ENCODE measurements at places on chromosomes 11 and 22.
A peak's percentile ranks its signal among the peaks of the same experiment; 100 is the strongest.

GRCh38 chr11:2666401-2666741, 33.4 kb downstream of the KCNQ1OT1 start:
- no peak for DNase-seq

DNA sequence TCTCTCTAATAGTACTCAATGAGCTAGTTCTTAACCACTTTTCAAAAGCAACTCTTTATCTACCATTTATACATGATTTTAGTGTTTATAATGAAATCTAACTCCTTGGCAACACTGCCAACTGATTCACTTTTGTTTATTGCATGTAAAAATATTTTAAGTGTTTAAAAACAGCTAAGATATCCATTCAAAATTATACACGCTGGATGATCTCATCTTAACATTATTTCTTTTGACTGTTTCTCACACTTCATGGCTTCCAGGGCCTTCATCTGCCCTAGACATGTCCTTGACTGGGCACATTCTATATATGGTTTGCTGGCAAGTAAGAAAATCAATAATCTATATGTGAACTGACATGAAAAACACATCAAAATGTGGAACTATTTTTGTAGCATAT, 414.6 kb upstream of the LUZP2 start:
- DNase-seq: no peak

GRCh38 chr11:67996622-67997474, 7.0 kb downstream of the UNC93B1 start:
- peak; percentile 46 for DNase-seq

DNA sequence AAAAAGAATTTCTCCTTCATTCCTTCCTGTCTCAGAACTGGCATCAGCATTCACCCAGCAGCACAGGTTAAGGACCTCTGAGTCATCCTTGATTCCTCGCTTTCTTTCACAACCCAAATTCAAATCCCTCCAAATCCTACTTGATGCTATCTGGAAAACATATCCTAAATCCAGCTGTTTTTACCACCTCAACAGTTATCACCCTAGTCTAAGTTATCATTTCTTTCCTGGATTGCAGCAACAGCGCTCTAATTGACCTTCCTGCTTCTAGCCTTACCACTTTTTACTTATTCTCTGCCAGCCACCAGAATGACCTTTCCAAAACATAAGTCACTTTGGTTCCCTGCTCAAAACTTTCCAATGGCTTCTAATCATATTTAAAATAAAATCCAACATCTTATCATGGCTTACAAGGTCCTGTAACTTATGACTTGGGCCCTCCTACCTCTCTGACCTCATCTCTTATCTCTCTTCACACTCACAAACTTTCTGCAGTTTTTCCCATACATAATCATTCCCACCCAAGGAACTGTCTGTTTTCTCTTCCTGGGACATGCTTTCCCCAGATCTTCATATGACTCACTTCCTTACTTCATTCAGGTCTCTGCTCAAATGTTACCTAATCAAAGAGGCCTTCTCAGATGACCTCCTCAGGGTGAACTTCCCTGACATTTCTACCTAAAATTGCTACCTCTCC, 119.4 kb downstream of the TTC28 start:
- no peak for DNase-seq

- DNase-seq: no peak
Observed at GRCh38 chr11:22713336-22713735, 46.9 kb downstream of the GAS2 start.

DNA sequence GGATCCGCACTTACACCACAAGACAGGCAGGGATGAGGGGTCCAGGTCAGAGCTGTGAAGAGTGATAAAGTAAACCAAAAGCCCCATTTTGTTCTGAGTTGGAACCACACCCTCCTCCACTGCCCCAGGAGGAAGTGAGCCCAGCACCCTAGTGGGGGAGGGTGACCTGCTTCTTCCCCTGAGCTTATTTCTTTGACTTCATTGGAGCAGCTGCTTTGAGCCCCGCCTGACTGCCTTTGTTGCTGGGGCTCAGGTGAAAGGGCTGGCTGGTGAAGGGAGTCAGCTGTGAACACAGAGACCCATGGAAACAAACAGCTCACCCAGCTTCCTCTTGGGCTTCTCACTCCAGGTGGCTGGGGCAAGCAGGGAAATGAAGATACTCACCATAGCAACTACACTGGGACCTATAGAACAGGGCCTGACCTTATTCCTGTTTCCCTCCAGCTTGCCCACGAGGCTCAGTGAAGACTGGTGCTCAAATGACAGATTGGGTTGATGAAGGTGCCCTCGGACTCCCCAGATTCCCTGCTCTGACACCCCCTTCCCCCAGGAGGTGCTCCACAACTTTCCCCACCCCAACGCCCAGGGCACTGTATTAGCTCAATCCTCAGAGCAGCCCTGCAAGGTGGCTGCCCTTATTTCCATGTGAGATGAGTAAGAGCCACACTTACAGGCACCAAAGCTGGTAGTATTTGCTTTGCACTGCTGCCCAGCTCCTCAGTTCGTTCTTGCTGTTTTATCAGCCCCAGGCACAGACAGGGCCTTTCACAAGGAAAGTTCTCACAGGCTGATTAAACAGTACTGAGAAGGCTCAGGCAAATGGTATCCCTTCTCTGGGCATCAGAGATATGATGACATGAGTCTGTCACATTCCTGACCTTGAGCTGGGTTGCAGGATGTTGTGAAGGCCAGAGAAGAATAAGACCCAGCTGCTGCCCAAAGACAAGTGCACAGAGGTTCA, 2.4 kb downstream of the UCP2 start:
- peak; percentile 85 for DNase-seq

- no peak for DNase-seq
Observed at GRCh38 chr11:76392870-76393269, 11.7 kb downstream of the GVQW3 start.

DNA sequence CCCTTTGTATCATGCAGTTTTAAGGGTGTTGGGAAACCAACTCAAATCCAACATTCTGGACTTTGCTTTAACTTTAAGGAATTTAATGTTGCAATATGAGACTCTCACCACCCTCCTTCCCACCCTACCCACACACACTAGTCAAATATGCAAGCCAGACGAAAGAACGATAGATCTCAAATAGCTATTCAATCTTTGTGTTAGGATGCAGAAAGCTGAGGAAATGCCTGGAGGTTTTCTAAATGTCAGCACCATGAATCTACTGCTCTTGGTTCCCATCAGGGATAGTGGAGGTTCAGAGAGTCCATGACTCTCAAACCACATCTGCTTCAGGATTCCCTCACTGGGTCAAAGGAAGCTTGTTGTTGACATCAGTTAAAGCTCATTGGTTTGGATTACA, 33.7 kb downstream of the EXPH5 start:
- DNase-seq: no peak

DNA sequence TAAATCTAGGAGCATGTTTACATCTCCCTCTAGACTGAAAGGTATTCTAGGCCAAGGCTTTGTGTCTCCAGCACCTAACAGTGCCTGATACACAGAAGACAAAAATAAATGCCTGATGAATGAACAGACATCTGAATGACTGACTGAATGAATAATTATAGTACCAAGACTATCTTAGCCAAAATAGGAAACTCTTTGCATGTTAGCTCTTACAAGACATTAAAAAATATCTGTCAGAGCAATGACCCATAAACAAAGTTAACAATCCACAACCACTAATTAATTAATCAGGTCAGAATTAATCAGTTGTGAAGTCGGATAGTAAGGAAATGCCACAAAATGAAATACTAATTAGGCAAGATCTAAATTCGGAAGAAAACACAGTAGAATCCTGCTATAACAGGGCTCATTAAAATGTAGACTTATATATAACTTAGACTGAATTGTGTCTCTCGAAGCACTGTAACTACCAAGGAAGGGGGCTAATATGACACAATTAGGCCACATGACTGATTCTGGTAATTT, 45.5 kb upstream of the POU2AF2 start:
- DNase-seq: no peak

DNA sequence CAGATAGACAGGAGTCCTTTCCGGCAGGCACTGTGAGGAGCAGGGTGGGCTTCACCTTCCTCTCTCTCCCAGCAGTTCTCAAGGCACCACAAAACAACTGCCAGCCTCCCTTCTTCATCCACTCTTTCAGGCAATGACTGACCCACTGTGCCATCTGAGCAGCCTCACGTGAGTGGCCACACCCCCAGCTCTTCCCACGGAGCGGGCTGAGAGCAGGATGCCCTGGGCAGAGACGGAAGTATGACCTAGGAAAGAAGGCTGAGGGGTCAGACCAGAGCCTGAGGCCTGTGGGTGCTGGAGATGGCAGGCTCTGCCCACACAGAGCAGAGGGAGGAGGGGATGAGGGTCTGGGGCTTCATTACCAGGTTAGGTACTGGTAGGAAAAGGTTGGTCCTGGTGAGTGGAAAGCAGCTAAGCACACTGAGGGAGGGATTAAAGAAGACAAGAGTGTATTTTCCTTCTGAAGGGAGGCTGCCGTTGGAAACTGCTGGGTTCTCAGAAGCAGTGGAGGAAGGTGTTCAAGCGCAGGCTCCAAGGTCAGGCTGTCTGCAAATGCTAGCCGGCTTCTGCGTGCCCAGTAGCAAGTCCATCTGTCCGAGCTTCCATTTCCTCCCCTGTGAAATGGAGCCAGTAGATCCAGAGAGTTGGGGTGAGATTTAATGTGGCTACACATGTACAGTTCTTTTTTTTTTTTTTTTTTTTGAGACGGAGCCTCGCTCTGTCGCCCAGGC, 4.6 kb downstream of the NLRP6 start:
- DNase-seq: no peak

GRCh38 chr11:100686476-100687053, 523 bp upstream of the ARHGAP42 start:
- no peak for DNase-seq

- no peak for DNase-seq
Observed at GRCh38 chr22:36467042-36467810, 14.2 kb downstream of the TXN2 start.

- DNase-seq: no peak
Observed at GRCh38 chr11:23473782-23474181, 613.5 kb upstream of the CCDC179 start.

GRCh38 chr22:32706149-32706548, 95.4 kb upstream of the TIMP3 start:
- DNase-seq: no peak

DNA sequence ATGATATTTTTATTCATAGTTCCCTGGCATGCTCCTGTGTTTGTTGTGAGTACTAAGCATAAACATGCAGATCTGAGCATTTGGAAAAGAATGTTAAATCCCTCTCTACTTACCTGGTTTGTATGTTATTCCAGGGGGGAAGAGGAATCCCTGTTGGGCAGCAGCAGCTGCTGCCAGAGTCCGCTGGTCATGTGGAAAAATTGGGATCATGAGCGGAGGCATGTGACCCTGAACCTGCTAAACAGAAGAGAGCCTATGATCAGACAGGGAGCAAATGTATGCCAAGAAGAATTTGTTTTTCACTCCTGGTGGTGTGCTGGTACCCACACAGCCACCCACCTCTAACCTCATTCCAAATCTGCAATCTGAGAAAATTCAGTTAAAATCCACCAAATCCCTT, 244.7 kb downstream of the SOX6 start:
- no peak for DNase-seq

- no peak for DNase-seq
Observed at GRCh38 chr11:986270-986951, 50.1 kb downstream of the MUC6 start.

DNA sequence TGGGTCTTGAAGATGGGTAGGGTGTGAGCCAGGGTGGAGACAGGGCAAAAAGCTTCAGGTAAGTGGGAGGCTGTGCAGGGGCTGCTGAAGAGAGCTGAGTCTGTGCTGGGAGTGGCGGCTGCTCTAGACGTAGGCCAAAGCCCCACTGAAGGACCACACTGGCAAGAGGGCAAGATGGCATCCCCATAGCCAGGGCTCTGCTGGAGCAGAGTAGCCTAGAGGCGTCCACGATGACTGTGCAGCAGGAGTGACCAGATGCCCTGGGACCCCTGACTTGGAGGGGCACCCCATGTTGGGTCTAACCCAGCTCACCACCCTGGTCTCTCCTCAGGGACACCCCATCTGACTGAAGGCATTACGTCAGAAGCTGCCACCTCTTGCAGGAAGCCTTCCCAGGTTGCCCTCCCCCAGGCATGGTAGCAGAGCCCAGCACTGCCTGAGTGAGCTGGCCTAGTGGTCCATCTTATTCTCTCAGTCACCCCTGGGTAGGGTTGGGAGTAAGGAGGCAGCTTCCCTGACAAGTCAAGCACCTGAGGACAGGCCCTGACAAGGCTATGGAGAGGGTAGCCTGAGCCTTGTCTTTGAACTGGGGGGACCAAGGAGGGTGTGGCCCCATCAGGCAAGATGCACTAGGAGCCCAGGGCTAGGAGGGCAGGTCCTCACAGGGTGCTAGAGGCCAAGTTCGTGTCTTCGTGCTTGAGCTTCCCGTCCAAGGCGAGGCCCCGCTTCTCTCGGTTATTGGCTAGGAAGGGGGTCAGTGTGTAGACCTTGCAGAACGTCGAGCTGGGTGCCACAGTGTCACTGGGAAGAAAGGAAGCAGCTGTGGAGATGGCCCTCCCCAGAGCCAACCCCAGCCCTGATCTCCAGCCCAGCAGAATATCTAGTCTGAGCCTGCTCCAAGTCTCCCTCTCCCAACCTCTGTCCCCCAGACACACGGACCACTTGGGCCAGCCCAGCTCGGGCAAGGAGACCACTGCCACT, 33.1 kb downstream of the TPBGL start:
- DNase-seq: no peak

DNA sequence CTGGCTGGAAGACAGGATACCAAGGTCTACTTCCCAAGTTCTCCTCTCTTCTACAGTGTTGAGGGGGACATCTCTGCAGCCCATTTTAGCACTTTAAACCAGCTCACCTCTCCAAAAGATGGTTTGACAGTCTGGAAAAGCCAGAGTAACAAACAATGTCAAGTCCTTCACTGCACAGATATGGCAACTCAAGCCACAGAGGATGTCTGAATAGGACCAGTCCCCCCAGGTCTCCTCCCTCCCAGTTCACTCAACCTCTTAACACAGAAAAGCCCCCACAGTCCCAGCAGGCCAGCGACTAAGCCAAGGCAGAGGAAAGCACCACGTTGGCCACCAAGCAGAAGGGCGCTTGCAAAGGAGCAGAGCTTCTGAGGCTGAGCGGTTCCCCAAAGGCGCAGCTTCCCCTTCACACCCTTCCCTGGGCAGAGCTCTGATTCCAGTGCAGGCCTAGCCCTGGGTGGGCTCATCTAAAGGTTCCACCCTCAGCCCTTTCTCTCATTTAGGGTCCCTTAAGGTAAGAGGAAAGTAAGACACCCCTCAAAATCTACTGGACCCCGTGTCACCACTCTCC, 62.7 kb downstream of the PAK1 start:
- DNase-seq: peak; percentile 24

DNA sequence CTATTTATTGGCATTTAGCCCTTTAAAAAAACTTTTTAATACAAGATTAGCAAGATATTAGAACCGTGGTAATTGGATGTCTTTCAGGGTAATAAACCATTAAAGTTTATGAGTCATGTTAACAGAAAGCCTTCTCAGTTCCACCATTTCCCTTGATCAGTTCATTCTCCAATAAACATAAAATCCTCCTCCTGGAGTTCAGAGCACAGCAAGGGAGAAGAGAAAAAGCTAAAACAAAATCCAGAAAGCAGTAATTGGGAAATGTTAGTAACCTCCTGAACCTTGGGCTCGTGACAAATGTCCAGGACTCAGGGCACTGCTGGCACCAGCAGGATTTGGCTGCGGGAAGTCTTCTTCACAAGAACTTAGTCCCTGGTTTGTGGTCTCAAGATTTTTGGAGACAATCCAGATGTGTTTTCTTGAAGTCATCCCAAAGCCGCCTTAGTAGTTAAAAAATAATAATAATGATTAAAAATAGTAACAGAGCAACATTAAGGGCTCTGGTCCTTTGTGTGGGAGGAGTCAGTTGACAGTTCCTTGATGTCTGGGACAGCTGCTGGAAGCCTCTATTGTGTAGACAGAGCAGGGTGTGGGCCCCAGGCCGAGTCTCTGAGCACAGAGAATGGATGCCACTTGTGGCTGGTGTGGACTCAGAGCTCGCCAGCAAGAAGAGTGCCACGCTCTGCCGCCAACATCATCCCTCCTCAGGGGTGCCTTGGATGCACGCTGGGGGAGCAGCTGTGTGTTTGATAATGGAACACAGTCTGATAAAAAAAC, 43.4 kb upstream of the PITPNB start:
- no peak for DNase-seq

All from activated CD4-positive, alpha-beta T cell treated with anti-CD3 and anti-CD28 coated beads, Interleukin-10, Interleukin-2, amounts not matched to agents 100 ng/mL and 50 ng/mL, durations not matched to agents 16 hours and 8 hours (primary cell).